ENCODE measurements at places on chromosomes 5 and 9.

DNA sequence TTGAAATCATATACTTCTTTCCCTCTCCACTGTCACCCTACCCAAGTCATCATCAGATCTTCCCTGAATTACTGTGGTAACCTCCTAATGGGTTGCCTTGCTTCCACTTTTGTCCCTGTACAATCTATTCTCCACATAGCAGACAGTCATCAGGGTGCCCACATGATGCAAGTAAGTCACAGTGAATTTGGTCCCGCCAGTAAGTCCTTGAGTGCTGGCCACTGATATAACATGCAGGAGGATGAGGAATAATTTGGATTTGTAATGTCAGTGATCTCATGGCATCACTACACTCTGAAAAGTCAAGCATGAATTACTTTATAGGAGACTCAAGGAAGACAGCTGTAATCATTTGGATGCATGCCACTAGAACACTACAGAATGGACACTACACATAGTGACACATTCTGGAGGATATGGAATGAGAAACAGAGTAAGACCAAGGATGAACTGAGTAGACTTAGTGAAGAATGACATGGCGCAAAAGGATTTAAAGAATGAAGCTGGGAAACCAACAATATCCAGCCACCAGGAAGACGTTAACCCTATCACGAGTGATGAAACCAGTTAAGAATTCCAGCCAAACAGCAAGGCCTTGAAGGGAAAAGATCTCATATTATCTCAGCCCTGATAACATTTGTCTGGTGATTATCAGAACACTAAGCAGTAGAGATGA, 28.6 kb downstream of the MARCHF3 start:
- DNase-seq: peak; percentile 100

DNA sequence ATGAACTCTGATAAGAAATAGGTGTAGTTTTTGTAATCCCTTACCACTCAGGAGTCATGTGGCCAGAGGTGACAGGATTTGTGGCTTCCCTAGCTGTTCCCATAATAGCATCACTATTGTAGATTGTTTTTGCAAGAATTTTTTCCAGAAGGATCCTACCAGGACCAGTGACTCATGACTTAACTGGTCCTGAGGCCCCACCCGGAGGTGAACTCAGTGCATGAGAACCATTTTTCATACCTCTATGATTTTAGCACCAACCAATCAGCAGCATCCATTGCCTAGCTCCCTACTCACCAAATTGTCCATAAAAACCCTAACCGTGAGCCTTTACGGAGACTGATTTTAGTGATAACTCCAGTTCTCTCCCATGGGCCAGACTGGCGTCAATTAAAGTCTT, 484.8 kb downstream of the PSAT1 start:
- DNase-seq: no peak

- no peak for DNase-seq
These were observed 13.7 kb upstream of the NR4A3 start for GRCh38 chr9:99807956-99808355.

DNA sequence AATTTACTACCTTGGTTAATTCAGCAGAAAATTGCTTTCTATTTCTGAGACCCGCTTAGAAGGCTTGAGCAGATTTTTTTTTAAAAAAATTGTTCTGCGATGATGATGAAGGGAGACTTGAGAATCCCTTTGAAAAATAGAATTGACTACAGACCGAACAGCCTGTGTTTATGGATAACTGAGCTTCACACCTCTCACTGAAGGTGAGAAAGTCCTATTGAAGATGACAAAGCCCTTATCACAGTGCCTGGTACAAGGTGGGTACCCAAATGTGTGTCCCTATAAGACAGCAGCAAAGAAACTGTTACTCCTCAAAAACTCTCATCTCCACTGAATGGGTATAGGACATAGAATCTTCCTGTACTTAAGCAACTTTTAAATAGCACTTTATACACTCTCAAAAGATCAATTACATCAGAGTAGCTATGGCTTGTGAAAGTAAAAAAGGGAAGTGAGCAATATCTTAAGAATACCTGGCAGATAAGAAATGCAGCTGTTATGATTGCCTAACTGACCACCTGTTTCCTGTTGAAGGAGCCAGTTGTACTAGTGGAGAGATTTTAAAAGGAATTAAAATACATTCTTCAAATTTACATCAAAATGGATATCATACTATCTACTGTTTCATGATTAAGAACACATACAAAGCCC, 419.7 kb downstream of the CHSY3 start:
- no peak for DNase-seq

- DNase-seq: no peak
These were observed 76.8 kb upstream of the SH3PXD2B start for GRCh38 chr5:172530878-172531703.

DNA sequence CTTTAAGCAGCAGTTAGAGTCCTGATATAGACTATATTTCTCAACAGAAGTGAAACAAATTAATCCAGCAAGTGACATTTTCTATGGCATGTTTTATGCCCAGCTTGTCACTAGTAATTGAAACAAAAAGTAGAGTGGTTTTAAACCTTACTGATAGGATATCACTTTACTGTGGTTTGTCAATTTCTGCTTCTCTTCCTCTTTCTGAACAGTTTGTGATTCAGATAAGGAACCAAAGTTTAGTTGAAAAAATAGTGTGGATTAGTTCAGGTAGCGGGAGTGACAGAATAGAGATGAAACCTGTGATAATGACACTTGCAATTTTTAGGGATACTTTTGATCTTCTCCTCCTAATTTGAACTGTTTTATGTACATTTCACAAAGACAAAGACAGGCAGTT, 485.7 kb upstream of the EDIL3 start:
- no peak for DNase-seq

GRCh38 chr9:34458959-34459340, 345 bp downstream of the DNAI1 start:
- no peak for DNase-seq

DNA sequence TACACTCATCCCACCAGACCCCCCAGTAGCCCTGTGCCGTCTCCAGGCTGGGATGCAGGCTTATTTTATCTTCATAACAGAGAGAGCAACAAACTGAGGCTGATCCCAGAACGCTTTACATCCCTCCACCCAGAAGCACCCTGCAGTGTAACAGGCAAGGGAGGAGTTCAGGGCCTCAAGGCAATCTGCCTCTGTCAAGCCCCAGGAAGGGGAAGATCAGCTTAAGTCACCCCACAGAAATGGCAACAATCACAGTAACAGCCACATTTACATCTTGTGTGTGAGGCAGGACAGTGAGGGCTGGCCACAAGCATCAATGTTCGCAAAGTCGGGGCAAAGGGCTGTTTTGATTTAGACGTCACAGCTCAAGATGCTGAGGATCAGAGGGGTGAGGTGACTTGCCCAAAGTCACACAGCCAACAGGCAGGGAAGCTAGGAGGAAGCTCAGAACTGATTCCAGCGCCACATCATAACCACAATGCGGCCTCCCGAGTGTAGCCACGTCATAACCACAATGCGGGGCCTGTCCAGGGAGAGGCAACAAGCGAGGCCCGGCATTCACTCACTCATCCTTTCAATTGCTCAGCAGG, 14.4 kb downstream of the STK10 start:
- DNase-seq: peak; percentile 79

GRCh38 chr9:34276772-34277171, 52.3 kb downstream of the KIF24 start:
- DNase-seq: no peak

DNA sequence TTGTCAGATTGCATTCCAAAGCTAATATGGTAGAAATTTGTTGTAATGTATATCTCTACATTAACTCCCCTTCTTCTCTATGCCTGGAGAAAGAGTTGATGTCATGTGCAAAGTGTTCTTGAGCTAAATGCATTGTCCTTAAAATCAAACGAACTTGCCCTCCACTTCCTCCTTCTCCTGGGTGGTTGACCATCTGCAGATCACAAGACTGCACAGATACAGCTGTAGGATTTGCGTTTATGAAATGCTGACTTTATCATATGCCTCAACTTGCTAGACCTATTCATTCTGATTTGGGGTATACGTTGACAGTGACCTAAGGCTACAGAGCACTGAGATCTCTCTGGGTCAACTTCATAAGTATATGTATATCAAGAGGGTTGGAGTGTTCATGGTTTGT, 8.3 kb downstream of the TRIM32 start:
- DNase-seq: no peak

DNA sequence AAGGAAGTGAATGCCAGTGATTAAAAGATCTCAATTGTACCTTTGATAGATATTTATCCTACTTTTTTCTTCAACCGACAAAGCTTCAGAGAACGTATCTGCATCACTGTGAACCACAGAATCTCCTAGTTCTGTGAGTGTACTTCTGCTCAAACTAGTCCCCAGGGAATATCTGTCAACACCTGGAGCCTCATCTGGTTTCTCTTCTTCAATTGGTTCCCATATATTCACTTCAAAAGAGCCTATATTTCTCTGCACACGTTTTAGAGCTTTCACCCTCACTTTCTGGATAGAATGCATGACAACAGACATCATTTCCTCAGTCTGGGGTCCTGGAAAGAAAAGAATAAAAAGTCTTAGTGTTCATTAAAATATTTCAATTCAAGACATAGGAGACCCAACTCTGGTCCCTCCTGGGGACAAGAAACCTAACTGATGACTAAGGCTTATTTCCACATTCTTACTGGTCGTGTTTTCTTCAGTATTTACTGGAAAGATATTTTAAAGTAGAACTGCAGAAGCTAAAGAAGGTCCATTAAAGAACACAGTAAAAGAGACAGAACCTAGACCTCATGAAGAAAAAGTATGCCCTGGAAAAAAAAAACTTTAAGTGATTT, 64.3 kb downstream of the CPLANE1 start:
- no peak for DNase-seq

- no peak for DNase-seq
These were observed 22.0 kb downstream of the MAP3K1 start for GRCh38 chr5:56837381-56837780.

GRCh38 chr9:74025402-74025925, 471.7 kb upstream of the RORB start:
- DNase-seq: peak; percentile 56

DNA sequence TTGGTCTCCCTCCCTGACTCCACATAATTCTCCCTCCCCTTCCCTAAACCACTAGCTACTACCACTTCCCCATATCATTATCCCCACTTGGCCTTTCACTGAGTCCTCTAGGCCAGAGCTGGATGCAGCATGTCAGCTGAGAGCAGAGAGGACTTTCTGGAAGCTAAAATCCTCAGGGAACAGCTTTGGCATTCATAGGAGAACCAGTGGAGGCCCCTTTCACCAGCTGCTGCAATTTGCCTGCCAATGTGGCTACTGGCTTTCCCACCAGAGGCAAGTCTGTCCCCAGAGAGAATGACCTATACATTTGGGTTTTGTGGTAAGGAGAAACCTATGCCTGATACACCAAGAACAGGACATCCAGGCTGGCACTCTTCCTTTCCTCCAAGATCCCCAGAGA, 14.4 kb downstream of the FAM219A start:
- no peak for DNase-seq

- DNase-seq: peak; percentile 8
These were observed 36.7 kb upstream of the ARRDC3 start for GRCh38 chr5:91419571-91420537.

GRCh38 chr5:104947076-104947475, 1384.5 kb upstream of the NUDT12 start:
- DNase-seq: no peak

GRCh38 chr5:138978080-138978479, 102.9 kb upstream of the LRRTM2 start:
- no peak for DNase-seq

- no peak for DNase-seq
These were observed 10.6 kb downstream of the NDFIP1 start for GRCh38 chr5:142119051-142119625.

DNA sequence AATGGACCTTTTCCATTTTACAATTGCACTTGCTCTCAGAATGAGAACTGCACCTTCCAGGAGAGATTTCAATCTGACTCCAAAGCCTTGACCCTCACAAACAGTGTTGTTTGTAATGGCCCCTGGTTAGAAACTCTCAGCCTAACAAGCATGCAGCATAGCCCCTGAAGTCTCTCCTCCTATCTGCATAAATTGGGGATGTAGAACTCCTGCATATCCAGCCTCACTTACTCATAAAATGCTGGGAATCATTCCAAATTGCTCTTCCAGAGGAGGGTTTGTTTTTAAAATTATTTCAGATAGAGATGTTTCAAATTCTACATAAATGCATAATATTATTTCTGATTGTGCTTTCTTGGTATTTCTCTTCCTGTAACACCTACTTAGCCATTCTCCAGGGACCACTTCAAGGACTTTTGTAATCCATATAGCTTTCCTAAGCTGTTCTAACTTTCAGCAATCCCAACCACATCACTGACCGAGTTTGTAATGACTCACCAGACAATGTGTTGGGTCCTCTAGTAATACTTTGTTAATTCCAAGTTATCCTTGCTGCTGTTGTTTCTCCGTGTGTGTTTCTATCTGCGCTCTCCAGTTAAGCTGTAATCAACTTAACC, 143.8 kb upstream of the CCDC152 start:
- DNase-seq: no peak

DNA sequence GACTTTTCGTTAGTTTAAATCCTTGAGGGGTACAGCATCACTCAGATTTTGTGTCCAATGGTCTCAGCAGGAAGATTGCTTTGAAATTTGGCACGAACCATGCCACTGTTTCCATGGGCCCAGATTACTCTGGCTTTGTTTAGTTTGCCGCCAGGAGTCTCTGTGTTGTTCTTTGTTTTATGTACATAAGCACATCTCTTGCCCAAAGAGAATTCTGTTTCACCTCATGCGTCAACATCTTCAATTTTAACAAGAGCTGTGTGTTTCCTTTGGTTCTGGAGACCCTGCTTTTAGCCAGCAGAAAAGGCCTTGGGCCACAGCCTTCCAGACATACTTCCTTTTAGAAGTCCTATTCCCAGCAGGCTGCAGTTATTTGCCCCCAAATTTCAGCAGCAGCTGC, 62.4 kb downstream of the TNPO1 start:
- DNase-seq: no peak

- DNase-seq: no peak
These were observed 17.1 kb upstream of the SYNPO start for GRCh38 chr5:150623152-150623877.

- DNase-seq: peak; percentile 79
These were observed 9.3 kb upstream of the ZDHHC12 start for GRCh38 chr9:128733256-128733655.

- no peak for DNase-seq
These were observed 172.8 kb downstream of the RFK start for GRCh38 chr9:76221423-76221822.

DNA sequence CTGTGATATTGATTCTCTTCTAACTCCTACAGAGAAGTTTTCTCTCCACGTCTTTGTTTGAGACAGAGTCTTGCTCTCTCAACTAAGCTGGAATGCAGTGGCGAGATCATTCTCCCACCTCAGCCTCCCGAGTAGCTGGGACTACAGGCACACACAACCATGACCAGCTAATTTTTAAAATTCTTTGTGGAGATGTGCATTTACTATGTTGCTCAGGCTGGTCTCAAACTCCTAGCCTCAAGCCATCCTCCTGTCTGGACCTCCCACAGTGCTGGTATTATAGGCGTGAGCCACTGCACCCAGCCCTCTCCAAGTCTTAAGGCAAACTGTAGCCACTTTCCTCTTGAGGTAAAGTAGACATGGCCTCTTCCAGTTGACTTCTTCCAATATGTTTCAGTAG, 72.2 kb downstream of the SNX18 start:
- no peak for DNase-seq

GRCh38 chr5:68374796-68375518, 159.4 kb downstream of the PIK3R1 start:
- DNase-seq: no peak

GRCh38 chr9:35495984-35496383, 6.1 kb downstream of the RUSC2 start:
- no peak for DNase-seq

- no peak for DNase-seq
These were observed 83.5 kb downstream of the GDA start for GRCh38 chr9:72232778-72233177.

GRCh38 chr5:136210259-136210658, 17.3 kb upstream of the SMIM32 start:
- no peak for DNase-seq
